Activated CD4-positive, alpha-beta T cell treated with anti-CD3 and anti-CD28 coated beads for 4 hours (primary cell): ENCODE measurements at places on chromosomes 16 and 17.

DNA sequence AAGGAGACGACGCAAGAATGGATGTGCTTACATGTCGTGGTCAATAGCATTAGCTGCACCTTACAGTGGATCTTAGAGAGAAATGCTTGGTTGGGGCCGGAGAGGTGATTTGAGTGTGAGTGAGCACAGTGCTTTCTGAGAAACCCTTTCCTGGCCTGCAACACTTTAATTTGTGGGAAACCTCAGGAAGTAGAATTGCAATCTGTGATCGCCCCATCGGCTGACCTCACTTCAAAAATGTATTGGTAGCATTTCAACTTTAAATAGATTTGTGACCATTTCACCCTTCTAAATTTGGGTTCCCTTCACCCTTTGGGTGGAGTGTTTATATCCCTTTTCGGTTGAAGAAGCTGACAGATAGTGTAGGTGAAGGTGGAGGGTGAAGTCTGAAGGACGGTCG, 13.2 kb downstream of the PRKCB start:
- no peak for DNase-seq

DNA sequence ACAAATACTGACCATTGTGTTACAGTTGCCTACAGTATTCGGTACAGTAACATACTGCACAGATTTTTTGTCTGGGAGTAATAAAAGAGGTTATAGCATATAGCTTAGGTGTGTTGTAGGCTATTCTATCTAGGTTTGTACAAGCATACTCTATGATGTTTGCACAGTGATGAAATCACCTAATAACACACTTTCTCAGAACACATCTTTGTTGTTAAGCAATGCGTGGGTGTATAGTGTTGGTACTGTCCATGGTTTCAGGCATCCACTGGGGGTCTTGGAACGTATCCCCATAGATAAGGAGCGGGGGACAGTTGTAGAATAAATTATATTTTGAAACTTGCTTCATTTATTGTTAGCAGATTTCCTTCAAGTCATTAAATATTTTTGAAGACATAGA, 293.3 kb upstream of the TBX2 start:
- no peak for DNase-seq

GRCh38 chr17:60610473-60610872, 10.5 kb downstream of the PPM1D start:
- no peak for DNase-seq

- no peak for DNase-seq
These were observed 2.3 kb downstream of the PRSS21 start for GRCh38 chr16:2819179-2819938.

DNA sequence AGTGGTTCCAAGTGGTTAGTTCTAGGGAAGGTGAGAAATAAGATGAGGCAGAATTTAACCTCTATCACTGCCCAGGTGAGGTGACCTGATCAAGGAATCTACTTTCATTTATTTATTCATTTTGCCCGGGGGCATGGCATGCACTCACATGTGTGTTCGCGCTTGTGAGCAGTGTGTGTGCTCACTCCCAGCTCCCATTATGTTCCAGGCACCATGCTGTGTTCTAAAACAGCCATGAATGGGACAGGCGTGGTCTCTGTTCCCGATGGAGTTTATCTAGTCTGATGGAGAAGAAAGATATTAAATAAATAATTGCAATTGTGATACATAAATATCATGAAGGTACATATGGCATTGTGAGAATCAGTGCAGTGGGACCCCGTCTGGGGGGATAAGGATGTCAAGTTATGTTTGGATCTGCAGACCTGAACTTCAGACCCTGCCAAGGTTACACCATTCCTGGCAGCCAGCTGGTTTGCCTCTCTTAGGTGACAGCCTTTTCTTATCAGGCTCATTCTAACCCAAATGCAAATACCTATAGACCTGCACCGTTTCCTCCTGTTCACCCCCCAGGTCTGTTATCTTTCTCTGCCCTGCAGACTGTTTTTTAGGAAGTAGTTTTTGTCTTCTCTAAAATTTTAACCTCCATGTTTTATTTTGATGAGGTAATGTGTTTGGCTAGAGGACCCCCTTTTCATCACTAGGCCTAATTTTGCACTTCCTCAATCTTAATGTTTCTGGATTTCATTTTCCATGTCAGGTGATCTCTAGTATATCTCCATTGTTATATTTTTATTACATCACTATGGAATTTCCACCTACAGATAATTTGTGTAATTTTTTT, 11.8 kb downstream of the CYB5B start:
- DNase-seq = no peak

GRCh38 chr17:75404223-75404730, 1.2 kb downstream of the GRB2 start:
- peak; percentile 50 for DNase-seq

DNA sequence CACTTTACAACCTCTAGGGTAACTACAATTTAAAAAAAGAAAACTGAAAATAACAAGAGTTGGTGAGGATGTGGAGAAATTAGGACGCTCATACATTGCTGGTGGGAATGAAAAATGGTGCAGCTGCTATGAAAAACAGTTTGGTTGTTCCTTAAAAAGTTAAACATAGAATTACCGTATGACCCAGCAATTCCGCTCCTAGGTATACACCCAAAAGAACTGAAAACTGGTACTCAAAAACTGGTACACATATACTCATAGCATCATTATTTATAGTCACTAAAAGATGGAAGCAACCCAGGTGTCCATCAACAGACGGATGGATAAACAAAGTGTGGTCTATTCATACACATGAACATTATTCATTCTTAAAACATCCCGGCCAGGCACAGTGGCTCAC, 42.9 kb upstream of the DNAH17 start:
- DNase-seq = no peak

DNA sequence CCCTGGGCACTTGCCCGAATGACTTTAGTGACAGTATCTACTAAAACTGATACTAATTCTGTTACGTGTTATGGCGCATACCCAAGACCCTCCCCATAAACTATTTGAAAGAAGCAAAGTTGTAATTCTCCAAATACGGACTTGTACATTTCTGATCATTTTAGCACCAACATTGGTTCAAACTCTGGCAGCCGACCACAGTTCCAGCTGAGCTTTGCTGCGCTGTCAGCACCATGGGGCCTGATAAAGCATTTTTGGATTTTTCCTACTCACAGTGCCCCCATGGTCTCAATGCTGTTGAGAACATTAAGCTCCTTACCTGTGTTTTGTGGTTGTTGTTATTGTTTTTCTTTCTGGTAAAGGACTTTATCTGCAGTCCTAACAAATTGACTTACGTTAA, 460.7 kb downstream of the MAF start:
- DNase-seq = no peak

DNA sequence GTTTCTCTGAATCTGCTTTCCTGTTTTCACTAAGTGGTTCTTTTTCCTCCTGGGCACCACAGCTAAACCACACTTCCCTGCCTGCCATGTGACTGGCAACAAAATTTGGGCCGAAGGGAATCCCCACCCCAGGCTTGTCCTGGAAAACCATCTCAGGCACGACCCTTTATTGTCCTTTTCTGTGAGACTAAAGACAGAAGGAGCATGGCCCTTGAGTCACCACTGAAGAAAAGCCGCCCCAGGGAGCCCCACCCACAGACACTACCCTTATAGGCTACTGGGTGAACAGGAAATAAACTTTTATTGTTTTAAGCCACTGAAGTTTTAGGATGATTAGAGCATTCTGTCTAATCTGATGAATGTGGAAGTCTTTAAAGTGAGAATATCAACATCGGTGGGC, 88.6 kb upstream of the BRD7 start:
- no peak for DNase-seq

- no peak for DNase-seq
These were observed 804.4 kb upstream of the RBFOX1 start for GRCh38 chr16:6528217-6528616.

DNA sequence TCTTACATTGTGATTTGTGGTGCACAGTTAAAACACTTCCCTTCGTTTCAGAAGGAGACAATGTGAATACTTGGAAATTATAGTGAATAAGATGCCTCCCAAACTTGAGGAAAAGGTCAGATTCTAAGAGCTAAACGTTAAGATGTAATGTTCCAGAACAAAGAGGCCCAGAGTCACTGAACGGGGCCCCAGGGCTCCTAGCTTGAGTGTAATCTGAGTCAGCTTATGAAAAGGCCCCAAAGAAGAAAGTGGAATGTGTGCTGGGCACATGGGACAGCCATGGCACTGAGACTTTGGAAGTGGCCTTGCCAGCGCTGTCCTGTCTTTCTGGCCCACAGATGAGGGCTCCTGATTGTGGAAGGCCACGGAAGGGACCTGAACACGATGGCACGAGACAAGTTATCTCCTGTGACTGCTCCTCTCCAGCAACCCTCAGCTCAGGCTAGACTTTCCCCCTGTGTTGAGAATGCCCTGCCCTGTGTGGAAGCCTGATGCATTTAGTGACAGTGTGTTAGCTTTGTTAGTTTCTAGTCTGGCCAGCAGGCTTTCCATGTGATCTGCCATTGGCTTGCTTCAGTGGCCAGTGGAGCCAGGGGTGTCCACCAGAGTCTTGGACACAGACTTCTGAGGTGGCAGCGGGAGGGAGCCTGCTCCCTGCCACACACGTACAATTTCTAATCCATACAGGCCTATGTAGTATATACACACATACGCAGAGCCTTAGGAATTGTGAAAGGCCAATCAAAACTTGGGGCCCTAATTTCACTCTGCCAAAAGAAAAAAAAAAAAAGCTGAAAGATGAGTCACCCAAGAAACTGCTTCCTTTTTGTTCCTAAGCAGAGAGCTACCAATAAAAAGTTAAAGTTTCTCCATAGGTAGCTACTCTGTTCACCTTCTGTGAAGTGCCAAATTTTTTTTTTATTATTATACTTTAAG, 13.1 kb downstream of the SPATA33 start:
- DNase-seq = no peak
